IPS DF 6.9 (cell line): ENCODE measurements at places on chromosomes 12 and 14.

DNA sequence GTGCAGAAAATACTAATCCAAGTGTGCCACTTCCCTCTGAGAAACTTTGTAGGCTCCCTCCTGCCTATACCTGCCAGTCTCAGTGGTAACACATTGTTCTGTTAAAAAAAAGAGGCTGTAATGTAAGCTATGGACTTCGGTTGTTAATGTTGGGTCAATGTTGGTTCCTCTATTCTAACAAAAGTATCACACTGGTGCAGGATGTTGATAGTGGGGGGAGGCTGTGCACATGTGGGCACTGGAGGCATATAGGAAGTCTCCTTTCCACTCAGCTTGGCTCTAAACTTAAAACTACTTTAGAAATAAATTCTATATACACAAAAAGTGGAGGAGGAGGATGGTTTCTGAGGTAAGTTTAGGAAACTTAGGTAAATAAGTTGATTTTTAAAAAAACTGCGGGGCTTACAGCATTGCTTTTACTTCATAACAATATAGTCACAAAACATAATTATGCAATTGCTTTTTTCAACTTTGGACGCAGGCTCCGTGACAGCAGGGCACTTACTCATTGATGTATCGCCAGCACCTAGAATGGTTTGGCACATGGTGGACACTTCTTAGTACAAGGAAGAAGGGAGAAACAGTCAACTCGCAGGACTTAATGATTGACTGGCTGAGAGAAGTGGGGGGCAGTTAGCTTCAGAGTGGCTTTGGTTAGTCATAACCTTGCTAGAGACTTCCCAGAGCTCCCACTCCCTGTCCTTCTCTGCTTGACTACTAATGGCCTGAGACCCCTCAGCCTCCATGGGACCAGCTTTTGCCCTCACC lies 7.9 kb upstream of the NYNRIN start:
- DNase-seq: no peak

DNA sequence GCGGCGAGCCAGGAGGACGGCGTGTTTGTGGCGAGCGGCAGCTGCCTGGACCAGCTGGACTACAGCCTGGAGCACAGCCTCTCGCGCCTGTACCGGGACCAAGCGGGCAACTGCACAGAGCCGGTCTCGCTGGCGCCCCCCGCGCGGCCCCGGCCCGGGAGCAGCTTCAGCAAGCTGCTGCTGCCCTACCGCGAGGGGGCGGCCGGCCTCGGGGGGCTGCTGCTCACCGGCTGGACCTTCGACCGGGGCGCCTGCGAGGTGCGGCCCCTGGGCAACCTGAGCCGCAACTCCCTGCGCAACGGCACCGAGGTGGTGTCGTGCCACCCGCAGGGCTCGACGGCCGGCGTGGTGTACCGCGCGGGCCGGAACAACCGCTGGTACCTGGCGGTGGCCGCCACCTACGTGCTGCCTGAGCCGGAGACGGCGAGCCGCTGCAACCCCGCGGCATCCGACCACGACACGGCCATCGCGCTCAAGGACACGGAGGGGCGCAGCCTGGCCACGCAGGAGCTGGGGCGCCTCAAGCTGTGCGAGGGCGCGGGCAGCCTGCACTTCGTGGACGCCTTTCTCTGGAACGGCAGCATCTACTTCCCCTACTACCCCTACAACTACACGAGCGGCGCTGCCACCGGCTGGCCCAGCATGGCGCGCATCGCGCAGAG lies 873 bp downstream of the PLXNC1 start:
- DNase-seq: no peak

DNA sequence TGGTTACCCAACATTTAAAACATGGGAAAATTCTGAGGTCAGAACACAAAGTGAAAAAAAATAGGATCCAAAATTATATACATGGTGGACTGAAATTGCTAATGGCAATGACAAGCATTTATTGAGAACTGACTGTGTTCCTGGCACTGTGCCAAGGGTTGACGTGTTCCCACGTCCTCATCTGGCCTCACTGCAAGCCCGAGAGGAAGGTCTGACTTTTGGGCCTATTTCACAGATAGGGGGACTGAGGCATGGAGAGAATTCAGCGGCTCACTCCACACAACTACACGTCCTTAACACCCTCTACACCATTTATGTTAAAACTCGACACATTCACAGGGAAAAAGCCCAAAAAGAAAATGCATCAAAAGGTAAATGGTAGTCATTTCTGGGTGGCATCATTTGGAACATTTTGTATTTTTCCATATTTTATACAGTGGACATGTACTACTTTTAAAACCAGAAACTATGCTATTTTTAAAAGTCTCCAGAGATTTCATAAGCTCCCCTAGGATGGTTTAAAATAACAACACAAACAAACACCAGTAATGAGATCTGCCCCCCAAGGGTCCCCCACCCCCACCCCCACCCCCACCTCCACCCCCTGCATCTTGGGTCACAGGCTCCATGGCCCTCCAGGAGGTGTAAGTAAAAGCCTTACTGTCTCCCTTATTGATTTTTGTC lies 27.7 kb downstream of the CLMN start:
- DNase-seq: no peak

- no peak for DNase-seq
Observed at GRCh38 chr12:17342381-17342961, 736.5 kb upstream of the LMO3 start.
